ENCODE measurements at places on chromosomes 4 and X. TPM values are rescaled to one million over a fixed set of nuclear protein-coding genes. Genes with fewer than 3 reads are reported as not detected.

The UFSP2 gene
- 13.4 TPM for total RNA-seq

- peak; percentile 87 for DNase-seq
Measured at GRCh38 chr4:37389967-37390580, 145.5 kb downstream of the NWD2 start.

The MAGEC3 gene
- total RNA-seq: not detected

DNA sequence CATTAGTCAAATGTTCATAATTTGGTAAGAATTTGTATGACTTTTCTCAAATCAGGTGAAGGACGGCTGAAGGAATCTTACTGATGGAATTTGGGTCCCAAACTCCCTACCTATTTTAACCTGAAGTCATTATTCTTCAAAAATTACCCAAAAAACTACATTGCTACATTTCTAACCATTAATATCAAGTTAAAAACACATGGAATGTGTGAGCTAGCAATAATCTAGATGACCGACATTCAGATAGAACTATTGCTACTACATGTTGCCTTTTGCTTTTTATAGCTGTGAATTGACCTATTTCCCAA, 25.3 kb upstream of the WWC2 start:
- no peak for DNase-seq
